Dermis microvascular lymphatic vessel endothelial cell (primary cell): ENCODE measurements at places on chromosomes 6 and 20. TPM values are rescaled to one million over a fixed set of nuclear protein-coding genes. Genes with fewer than 3 reads are reported as not detected.
A peak's percentile ranks its signal among the peaks of the same experiment; 100 is the strongest.

- DNase-seq, result no peak
These were observed 180.6 kb downstream of the FOXA2 start for GRCh38 chr20:22403632-22404361.

GRCh38 chr20:38843346-38843745 is 37.8 kb downstream of the PPP1R16B start:
- DNase-seq, result no peak

GRCh38 chr6:63581355-63582013 is 9.2 kb downstream of the LOC128125822 start:
- no peak for DNase-seq

DNA sequence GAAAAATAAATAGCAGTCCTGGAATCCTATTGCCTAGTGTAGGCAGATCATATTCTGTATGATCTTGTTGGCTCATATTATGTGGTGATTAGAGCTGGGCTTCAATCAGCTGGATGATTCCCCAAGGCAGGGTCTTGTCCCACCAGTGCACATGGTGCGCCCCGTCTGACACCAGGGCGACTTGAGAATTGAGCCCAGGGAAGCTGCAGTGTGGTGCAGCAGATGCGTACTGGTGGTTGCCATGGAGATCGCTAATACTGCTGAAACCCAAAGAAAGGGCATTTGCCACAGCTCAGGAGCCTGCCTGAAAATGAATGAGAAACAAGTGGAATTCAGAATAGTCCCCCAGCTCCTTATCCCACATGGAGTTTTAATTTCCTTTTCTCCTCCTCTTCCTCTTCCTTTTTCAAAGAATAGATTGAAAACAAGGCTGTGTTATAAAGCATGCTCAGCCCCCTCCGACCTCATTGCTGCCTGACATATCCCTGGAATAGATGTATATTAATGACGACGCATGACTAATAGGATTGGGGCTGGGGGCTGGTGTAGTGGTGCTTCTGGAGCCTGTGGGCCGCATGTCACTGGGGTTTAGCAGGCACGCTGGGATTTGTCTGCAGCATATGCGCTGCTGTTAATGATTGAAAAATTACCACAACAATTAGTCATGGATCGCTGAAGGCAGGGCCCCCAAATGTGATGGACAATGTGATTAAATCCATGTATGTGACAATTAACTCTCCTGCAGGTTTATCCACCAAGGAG is 210.5 kb downstream of the FARS2 start:
- DNase-seq, result no peak

DNA sequence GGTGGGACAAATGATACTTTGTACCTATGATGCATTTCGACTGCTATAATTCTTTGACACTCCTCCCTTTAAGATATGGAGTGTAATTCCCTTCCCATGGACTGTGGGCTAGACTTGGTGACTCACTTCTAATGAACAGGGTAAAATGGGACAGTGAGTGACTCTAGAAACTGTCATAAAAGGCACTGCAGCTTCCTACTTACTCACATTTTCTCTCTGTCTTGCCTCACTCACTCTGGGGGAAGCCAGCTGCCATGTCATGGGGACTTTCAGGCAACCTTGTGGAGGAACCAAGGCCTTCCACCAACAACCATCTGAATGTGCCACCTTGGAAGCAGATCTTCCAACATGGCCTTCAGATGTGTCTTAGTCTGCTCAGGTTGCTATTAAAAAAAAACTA is 12.9 kb upstream of the GFOD1 start:
- DNase-seq, result no peak

DNA sequence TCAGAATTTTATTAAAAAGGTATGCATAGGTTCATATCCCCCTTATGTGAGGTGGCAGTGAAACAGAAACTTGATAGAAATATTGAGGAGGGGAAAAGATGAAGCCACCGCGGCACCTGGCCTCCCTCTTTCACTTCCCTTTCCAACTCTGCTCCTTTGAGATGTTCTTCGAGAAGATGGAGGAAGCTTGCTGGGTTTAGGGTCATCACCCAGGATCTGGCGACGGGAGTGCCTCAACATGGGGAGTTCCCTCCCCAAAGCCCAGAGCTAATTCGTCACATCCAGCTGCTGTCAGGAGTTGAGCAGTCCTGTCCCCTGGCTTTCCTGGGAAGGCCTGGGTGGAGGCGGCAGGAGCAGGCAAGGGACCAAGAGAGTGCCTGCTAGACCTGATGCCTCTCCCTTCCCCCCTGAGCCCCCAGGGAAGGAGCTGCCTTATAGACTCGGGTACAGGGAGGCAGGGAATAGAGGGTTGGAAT is 29.1 kb downstream of the RREB1 start:
- no peak for DNase-seq

GRCh38 chr6:166228839-166229528 is 61.3 kb upstream of the TBXT start:
- DNase-seq, result no peak

DNA sequence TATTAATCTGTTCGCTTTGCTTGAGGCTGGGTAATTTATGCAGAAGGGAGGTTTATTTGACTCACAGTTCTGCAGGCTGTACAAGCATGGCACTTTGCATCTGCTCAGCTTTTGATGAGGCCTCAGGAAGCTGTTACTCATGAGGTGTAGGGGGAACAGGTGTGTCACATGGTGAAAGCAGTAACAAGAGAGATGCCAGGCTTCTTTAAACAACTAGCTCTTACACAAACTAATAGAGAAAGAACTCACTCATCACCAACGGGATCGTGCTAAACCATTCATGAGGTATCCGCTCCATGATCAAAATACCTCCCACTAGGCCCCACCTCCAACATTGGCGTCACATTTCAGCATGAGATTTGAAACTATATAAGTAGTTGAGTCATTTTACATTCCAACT is 34.4 kb upstream of the GCLC start:
- DNase-seq, result no peak

GRCh38 chr20:54212226-54212625 is 4.3 kb downstream of the PFDN4 start:
- DNase-seq, result no peak

DNA sequence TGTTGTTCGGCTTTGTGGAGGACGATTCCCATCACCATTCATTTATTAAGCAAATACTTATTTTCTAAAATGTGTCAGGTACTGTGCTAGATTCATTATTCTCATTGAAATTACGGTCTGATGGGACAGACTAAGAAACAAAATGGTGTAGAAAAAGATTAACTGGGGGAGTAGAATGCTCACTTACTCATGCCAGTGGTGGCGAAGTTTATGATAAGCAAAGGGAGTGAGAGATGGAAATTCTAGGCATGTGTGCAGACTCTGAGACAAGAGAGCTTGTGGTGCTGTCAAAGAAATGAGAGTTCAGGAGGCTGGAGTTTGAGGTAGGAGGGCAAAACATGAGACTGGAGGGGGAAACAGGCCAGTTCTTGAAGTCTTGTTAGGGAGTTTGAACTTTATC is 896 bp downstream of the RPP21 start:
- DNase-seq, result no peak

- no peak for DNase-seq
These were observed 355.1 kb downstream of the HAO1 start for GRCh38 chr20:7585126-7585679.

DNA sequence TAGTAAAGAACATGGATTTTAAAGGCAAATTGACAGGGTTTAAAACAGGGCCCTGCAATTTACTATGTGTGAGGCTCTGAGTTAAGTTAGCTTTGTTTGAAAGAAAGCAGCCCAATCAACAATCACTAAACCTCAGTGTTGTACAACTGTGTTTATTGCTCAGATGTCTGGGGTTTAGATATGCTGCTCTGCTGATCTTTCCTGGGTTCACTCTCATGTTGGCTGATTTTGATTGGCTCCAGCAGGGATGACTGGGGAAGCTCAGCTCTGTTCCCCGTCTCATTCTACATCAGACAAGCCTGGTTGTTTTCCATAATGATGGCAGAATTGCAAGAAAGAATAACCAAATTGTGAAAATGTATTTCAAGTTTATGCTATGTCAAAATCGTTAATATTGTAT is 10.9 kb downstream of the C6orf58 start:
- no peak for DNase-seq

- no peak for DNase-seq
These were observed 471 bp downstream of the EZR start for GRCh38 chr6:158818581-158819212.

GRCh38 chr6:26394289-26394688 is 7.8 kb upstream of the BTN3A1 start:
- DNase-seq, result no peak

DNA sequence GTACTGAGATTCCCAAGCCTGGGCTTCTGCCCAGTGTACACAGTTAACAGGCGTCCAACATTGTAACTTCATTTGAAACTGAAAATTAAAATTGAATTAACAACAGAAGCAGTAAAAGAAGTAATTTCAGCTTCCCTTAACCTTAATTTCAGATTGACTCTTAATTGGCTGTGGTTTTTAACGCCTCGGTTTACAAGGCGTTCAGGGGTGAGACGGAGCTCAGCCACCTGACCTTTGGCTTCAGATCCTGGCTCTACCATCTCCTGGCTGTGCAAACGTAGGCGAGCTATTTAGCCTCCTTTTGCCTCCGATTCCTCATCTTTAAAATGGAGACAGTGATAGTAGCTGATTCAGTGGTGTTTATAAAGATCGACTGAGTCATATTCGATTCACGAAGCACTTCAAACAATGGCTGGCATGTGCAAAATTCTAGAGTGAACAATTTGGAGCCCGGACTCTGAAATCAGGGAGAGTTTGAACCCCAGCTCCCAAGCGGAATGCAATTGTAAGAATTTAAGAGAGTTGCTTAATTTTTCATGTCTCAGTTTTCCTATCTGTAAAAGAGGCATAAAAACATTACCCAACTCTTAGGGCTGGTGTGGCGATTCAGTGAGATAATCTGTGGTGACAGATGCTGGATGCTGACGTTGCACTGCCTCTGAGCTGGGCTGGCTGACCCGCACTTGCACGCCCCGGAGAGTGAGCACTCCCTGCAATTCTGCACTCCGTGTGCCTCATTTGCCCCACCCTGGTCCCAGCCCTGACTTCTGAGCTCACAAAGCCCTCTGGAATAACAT is 23.5 kb upstream of the OCSTAMP start:
- DNase-seq, result no peak

DNA sequence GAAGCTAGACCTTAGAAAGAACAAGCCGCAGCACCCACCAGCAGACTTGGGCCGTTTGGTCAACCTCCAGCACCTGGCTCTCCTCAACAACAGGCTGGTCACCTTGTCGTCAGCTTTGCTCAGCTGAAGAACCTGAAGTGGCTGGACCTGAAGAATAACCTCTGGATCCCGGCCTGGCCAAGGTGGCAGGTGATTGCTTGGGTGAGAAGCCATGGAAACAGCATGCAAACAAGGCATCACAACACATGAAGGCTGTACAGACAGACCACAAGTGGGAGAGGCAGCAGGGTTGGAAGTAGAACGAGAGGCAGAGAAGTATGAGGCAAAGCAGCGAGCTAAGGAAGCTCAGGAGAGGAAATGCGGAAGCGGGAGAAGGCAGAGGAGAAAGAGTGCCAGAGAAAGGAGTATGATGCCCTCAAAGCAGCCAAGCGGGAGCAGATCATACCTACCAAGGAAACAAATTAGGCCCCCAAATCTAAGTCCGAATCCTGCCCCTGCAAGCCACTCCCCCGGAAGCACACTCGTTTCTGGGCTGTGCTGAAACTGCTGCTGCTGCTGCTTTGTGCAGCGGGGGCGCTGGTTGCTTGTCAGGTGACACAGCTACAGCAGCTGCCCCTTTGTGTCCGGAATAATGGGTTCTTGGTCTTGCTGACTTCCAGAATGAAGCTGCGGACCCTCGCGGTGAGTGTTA is 121.6 kb upstream of the LGSN start:
- DNase-seq, result no peak

GRCh38 chr6:100283285-100283684 is 181.4 kb downstream of the SIM1 start:
- DNase-seq, result peak; percentile 33

DNA sequence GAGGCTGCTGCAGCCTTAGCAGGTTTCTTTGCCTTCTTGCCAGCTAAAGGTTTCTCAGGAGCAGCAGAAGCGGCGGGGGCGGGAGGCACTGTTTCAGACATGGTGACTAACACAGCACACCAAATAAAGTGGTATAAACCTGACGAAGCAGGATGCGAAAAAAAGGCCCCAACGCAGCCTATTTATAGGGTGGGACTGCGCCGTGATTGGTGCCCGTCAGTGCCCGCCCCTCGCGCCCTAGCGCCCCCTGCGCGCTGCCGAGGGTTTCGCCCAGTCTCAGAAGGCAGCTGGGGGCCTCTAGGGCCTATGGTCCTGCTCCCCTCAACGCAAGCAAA is 55.0 kb downstream of the TRIM38 start:
- DNase-seq, result peak; percentile 81

DNA sequence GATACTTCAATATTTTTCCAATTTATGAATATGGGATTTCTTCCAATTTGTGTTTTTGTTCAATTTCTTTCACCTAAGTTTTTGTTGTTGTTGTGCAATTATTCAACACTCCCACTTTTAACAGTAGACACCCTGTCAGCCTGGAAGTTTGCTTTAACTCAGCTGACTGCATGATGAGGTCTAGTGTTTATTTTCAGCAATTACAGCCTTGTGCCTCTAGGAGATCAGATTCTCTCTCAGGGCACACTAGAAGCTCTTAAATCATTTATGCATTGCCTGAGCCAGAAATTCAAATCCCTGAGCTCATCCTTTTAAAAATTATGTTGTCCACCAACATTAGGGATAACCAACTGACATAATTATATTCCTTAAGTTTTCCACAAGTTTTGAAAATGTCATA is 85.7 kb downstream of the MRAP2 start:
- DNase-seq, result no peak

GRCh38 chr20:400128-400453 is 8.0 kb upstream of the RBCK1 start:
- DNase-seq, result no peak

GRCh38 chr6:1884313-1884712 is 274.6 kb downstream of the FOXC1 start:
- DNase-seq, result no peak

DNA sequence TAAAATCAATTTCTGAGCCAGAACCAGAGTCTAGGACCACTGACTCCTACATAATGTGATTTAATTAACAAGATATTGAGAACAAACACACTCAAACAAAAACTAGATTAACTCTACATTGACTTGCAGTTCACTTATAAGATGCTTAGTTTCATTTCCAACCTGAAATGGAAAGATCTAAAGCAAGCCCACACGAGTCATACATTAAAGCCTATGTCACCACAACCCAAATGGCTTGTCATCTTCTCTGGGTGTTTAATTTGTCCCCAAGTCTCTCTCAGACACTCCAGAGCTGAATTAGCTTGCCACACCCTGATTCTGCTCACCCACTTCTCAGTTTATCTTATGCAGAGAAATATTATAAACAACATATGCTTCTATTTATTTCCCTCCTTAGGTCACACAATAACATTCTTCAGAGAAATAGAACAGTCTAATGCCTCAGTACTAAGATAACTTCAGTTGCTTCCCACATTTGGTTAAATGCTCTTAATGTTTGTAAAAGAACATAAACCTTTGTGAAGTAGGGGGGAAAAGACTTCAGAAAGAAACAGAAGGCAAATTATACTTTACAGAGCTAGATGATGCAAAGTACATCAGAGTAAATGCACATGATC is 8.8 kb upstream of the FBXO30 start:
- DNase-seq, result no peak

- no peak for DNase-seq
These were observed 228.0 kb upstream of the FAM83B start for GRCh38 chr6:54618572-54618971.

GRCh38 chr6:69311888-69312287 is 484.9 kb downstream of the LMBRD1 start:
- no peak for DNase-seq

The EPB41L1 gene
- total RNA-seq, result 7.3 and 22.4 TPM in 2 replicates

The ECT2L gene
- total RNA-seq, result under 0.01 TPM in 1 of 2 replicates, not detected in the other

The KCNK16 gene
- total RNA-seq, result not detected in 2 replicates

The HLA-DQB2 gene
- total RNA-seq, result not detected in 2 replicates

The PPP1R3G gene
- 0.39 and 0.89 TPM in 2 replicates for total RNA-seq

The NRN1 gene
- total RNA-seq, result 28.1 and 34.0 TPM in 2 replicates

The SLC44A4 gene
- total RNA-seq, result under 0.01 TPM in 2 replicates

The TXLNB gene
- total RNA-seq, result 0.51 TPM in 2 replicates

The VSX1 gene
- total RNA-seq, result not detected in 2 replicates

The HLA-DQB1 gene
- total RNA-seq, result under 0.01 and 0.13 TPM in 2 replicates
